ENCODE measurements at places on chromosomes 5 and 9. TPM values are rescaled to one million over a fixed set of nuclear protein-coding genes. Genes with fewer than 3 reads are reported as not detected.

DNA sequence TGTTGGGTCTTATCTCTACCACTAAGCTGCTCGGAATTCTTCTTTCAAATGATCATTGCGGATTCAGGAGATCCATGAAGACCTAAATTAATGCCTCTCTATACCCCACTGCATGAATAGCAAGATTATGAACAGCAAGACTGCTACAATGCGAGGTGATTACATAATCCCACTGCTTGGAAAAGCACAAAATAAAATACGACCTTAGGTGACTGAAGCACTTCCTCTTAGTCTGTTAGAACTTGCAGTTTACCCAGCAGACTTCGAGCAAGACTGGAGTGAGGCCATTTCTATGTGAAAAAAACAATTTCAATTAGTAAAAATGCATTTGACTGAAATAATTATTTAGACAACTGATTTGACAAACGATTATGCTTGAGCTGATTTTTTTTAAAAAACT lies 59.8 kb downstream of the SH3RF2 start:
- H3K4me1 ChIP-seq, result no peaks in the 10 kb centered on the region
- no peak overlapping the region for H3K27ac ChIP-seq
- no peaks in the 10 kb centered on the region for H3K36me3 ChIP-seq
- H3K4me3 ChIP-seq, result no peak overlapping the region
- peaks cover 1% of the 10 kb centered on the region for H3K27me3 ChIP-seq

GRCh38 chr5:6772886-6773285 lies 59.7 kb downstream of the TENT4A start:
- no peak for DNase-seq
- H3K27ac ChIP-seq, result no peak overlapping the region
- H3K4me3 ChIP-seq, result no peak overlapping the region
- H3K4me1 ChIP-seq, result peaks cover 8% of the 10 kb centered on the region

DNA sequence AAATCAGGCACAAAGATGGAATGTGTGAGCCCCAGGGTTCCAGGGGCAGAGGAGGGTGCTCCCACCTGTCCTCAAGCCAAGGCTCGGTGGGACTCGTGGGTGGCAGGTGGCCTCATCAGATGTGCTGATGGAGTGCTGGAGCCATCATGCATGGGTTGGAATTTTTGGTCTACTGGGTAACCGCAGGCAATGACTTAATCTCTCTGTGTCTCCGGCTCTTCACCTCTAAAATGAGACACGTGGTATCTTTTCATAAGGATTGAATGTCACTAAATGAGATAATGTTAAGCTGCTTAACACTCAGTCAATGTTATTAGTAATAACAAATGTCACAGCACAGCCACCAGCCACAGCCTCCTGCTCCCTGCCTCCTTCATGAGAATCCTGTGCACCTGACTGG lies 245.5 kb downstream of the HSPA4 start:
- H3K4me3 ChIP-seq, result no peak overlapping the region
- no peak overlapping the region for H3K27ac ChIP-seq
- no peaks in the 10 kb centered on the region for H3K36me3 ChIP-seq
- peaks cover 9% of the 10 kb centered on the region for H3K4me1 ChIP-seq

DNA sequence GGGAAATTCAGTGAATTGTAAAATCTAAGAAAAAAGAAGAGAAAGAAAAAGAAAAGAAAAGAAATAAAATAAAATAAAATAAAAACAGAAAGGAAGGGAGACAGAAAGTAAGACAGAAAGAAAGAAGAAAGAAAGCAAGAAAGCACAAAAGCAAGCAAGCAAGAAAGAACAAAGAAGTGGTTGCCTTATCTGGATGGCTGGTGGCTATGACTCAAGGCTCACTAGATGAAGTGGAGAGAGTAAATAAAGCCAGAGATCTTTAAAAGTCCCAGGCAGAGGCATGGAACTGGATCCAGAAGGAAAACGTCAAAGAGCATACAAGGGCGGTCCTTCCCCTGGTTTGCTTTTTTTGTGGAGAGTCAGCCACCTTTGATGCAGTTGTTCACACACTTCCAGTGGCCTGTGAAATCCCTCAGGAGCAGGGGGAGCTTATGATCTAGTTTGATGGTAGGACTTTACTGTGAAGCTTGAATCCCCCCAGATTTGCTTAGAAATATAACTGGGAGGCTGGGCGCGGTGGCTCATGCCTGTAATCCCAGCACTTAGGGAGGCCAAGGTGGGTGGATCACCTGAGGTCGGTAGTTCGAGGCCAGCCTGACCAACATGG lies 176.7 kb upstream of the HMHB1 start:
- no peaks in the 10 kb centered on the region for H3K4me1 ChIP-seq
- H3K4me3 ChIP-seq, result no peak overlapping the region
- H3K27ac ChIP-seq, result no peak overlapping the region
- H3K36me3 ChIP-seq, result no peaks in the 10 kb centered on the region
- DNase-seq, result no peak

DNA sequence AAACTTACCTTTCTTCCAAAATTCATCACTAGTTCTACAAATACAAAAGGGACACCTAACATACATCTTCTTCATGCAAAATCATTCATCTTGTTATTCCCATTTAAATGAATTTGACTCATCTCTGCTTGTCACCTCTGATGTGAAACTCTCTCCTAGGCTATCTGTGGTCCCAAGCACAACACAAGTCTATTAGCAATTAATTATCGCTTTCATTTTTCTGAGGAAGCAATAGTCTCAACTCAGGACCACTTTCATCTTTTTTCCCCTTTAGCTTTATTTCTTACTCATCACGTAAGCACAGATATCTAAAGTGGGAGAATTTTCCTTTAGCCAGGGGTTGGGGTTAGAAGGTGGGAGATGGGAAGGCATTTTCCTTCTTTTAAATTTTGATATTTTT lies 131.9 kb downstream of the ST8SIA4 start:
- no peak overlapping the region for H3K4me3 ChIP-seq
- H3K4me1 ChIP-seq, result peaks cover 6% of the 10 kb centered on the region
- H3K27me3 ChIP-seq, result no peaks in the 10 kb centered on the region
- no peak for DNase-seq
- no peaks in the 10 kb centered on the region for H3K36me3 ChIP-seq

DNA sequence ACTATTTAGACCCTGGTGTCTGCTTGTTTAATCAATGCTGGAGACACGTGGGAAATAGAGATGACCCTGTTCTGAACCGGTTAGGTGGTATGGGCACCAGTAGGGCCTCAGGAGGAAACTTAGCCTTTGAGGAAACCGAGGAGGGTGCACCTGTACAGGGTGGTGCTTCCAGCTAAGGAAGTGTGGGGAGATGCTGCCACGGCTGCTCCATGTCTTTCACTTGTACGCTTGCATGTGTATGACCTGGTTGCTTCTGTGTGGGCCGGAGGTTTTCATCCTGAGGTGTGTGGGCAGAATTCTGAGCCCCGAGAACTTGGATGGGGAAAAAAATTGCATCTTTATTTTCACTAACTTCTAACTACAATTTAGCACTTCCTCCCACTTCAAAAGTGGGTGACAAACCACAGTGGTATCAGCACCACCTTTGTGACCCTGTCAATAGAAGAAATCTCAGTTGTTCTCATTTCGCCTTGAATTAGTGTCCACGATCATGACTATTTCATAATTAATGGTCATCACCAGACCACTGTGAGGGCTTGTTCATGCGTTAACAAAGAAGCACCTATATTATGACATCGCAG lies 99.8 kb upstream of the SPATA31C2 start:
- peaks cover 13% of the 10 kb centered on the region for H3K4me1 ChIP-seq
- peak; percentile 39 for DNase-seq
- peaks cover 48% of the 10 kb centered on the region for H3K27me3 ChIP-seq
- no peak overlapping the region for H3K27ac ChIP-seq
- H3K36me3 ChIP-seq, result no peaks in the 10 kb centered on the region

GRCh38 chr5:105687493-105687892 lies 1983.2 kb downstream of the EFNA5 start:
- H3K27me3 ChIP-seq, result no peaks in the 10 kb centered on the region
- no peaks in the 10 kb centered on the region for H3K4me1 ChIP-seq
- no peaks in the 10 kb centered on the region for H3K36me3 ChIP-seq
- H3K27ac ChIP-seq, result no peak overlapping the region

Gene NUDCD2
- 62.7 TPM for total RNA-seq

Gene MARVELD2
- total RNA-seq, result 0.29 TPM

Gene BTF3
- total RNA-seq, result 1,184 TPM

All from activated CD8-positive, alpha-beta T cell treated with anti-CD3 and anti-CD28 coated beads for 36 hours (primary cell).